ENCODE measurements at places on chromosomes 1 and 21. TPM values are rescaled to one million over a fixed set of nuclear protein-coding genes. Genes with fewer than 3 reads are reported as not detected.

DNA sequence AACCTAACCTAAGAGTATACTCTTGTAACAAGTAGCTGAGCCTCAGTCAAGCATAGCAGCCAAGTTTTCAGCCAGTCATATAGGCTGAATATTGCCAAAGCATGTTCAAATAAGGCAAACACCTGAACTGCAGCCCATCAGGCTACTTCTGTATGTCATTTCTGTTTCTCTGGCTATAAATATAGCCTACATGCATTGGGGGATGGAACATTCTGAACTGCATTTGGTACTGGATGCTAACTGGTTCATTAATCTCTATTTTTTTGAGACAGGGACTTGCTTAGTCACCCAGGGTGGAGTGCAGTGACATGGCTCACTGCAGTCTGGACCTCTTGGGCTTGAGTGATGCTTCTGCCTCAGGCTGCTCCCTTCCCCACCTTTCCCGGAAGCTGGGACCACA, 37.3 kb downstream of the MAST2 start:
- no peak overlapping the region for H3K27ac ChIP-seq
- peaks cover 11% of the 10 kb centered on the region for H3K4me1 ChIP-seq
- no peak overlapping the region for H3K4me3 ChIP-seq
- H3K36me3 ChIP-seq, result peaks cover 3% of the 10 kb centered on the region
- DNase-seq, result no peak
- H3K27me3 ChIP-seq, result no peaks in the 10 kb centered on the region

- H3K36me3 ChIP-seq, result no peaks in the 10 kb centered on the region
- H3K4me1 ChIP-seq, result peaks cover 8% of the 10 kb centered on the region
- H3K27me3 ChIP-seq, result no peaks in the 10 kb centered on the region
- no peak overlapping the region for H3K27ac ChIP-seq
- no peak overlapping the region for H3K4me3 ChIP-seq
- no peak for DNase-seq
Measured at GRCh38 chr1:116166655-116167054, 55.5 kb downstream of the MAB21L3 start.

DNA sequence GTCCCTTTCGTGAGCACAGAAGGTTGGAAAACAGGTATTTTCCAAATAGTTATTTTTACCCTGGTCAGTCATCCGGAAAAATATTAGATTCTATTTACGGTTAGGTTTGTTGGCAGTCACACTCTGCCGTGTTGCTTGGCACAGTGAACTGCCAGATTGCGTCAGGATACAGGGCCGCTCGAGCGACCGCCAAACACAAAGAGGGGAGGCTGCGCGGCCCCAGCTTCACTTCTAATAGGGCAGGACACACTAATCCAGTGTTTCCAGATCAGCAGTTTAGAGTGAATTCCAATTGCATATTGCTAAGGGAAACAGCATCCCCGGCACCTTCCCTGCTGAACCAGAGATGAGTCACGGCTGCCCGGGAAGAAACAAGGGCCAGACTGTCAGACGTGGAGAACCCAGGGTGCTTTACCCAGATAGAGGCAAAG, 22.9 kb downstream of the UMODL1 start:
- H3K36me3 ChIP-seq, result no peaks in the 10 kb centered on the region
- no peaks in the 10 kb centered on the region for H3K27me3 ChIP-seq

DNA sequence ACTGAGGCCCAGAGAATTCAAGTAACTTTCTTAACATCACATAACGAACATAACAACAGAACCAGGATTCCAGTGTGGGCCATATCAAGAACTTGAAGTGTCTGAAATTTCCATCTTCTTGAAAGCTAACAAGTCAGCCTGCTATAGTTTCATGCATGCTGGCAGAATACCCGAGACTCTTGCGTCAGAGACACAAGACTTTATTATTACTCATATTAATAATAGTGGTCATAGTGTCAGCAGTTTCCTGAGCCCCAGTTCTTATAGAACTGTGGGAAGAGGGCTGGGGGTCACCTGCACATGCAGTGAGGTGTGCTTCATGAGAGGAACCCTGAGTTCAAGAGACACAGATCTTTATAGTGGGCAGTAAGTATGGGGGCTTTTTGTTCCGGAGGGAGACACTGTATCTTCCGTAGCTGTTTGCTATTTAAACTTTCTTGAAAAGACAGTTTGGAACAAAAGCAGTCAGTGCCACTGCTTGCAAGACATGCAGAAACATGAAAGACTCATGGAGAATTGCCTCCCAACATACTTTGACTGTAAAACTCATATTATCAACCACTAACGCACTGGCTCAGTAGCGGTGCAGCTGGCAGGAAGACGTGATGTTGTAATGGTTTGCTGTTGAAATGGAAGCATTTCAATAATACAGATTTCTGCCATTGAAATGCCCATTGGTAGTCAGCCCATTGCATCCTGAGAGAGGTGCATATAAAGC, 339.2 kb downstream of the ADGRL2 start:
- H3K4me3 ChIP-seq, result no peak overlapping the region
- H3K27ac ChIP-seq, result no peak overlapping the region
- no peaks in the 10 kb centered on the region for H3K36me3 ChIP-seq
- no peaks in the 10 kb centered on the region for H3K4me1 ChIP-seq
- no peak for DNase-seq

SYF2 gene
- total RNA-seq, result 46.8 TPM

Data from activated naive CD4-positive, alpha-beta T cell treated with anti-CD3 and anti-CD28 coated beads for 36 hours (primary cell).